ENCODE measurements at places on chromosomes 2 and 18.

GRCh38 chr2:1840046-1840445 is 95.7 kb upstream of the PXDN start:
- no peak for DNase-seq

DNA sequence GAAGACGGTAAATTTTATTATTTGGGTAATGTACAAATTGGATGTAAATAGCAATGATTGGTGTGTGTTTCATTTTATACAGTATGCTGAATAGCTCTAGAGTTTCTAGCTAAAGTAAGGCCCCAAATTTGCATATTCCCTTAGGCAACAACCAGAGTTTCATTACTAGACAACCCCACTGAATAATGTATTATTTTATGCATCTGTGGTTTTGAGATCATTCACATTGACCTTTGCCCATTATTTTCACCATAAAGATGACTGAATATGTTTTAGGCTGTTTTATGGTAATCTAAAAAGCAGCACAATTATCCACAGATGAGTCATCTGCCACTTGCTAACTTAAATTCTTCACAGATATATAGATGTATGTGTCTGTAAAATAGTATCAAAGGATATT is 44.5 kb upstream of the C2orf74 start:
- DNase-seq, result peak; percentile 3

- no peak for DNase-seq
Measured at GRCh38 chr2:39392672-39393071, 44.4 kb downstream of the MAP4K3 start.

- peak; percentile 98 for DNase-seq
Measured at GRCh38 chr2:216492597-216493333, 5.9 kb upstream of the RPL37A start.

- peak; percentile 24 for DNase-seq
Measured at GRCh38 chr2:224646242-224646846, 61.2 kb upstream of the CUL3 start.

GRCh38 chr2:28291811-28292440 is 100.7 kb upstream of the FOSL2 start:
- peak; percentile 91 for DNase-seq

GRCh38 chr2:84894131-84894586 is 11.3 kb upstream of the TMSB10 start:
- DNase-seq, result no peak

GRCh38 chr2:68031542-68032160 is 31.2 kb downstream of the C1D start:
- DNase-seq, result peak; percentile 68

GRCh38 chr18:5286525-5286924 is 9.0 kb downstream of the ZBTB14 start:
- peak; percentile 18 for DNase-seq

DNA sequence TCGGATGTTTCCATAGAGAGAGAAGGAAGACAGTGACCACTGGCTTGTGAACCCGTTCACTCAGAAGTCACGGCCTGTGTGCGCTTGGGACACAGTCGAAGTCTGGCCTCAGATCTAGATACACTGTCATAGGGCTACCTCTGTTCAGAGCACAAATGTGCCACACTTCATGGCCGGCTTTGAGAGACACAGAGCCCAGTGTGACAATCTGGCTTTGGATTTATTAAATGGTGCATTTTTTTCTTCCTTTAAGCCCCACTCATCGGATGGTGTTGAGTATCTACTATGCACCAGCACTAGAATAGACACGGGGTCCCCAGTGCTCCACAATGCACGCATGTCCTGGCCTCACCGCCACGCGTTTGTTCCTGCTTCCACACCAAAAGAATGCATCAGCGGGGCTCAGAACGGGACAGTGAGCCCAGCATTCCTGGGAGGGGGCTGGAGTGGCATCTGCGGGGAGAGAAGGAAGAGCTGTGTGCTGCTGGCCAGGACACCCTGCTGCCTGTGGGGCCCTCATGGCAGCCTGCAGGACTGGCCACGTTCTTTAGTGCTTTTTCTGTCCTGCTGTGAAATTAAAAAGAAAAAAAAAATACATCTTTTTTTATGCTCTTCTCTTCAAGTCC is 738.9 kb upstream of the SALL3 start:
- DNase-seq, result no peak

- DNase-seq, result no peak
Measured at GRCh38 chr18:42839408-42839807, 276.1 kb downstream of the RIT2 start.

DNA sequence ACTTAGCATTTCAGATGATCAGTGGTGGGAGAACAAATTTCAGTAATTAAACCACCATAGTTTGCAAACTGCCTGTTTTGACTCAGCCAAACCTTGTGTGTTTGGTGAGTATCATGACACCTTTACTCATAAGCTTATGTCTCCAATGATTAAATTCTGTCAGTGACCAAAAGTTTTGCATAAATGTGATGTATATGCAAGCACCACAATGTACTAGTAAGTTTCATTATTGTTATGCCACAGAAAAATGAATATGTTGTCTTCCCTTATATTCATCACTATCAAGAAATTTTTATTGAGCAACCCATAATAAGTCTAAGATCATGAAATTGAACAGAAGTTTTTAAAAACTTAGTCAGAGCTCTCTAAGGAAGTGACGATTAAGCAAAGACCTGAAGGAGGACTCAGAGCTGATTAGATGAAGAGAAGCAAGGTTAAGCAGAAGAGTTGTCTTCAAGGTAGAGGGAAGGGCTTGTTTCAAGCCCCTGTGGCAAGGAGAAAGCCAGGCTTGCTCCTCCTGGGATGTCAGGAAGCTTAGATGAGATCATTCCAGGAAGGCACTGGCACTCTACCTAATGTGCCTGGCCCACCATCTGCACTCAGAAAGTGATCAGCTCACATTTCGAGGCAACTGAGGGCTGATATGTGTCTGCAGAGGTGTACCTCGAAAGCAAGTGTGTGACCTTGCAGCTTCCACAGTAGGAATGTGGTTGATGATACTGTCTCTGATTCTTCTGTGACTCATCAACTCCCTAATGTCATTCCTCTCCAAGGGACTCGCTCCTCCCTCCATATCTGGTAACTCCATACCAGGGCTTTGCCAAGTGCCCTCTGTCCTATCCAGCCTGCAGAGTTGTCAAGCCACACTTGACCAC is 54.7 kb downstream of the KCTD18 start:
- peak; percentile 76 for DNase-seq

DNA sequence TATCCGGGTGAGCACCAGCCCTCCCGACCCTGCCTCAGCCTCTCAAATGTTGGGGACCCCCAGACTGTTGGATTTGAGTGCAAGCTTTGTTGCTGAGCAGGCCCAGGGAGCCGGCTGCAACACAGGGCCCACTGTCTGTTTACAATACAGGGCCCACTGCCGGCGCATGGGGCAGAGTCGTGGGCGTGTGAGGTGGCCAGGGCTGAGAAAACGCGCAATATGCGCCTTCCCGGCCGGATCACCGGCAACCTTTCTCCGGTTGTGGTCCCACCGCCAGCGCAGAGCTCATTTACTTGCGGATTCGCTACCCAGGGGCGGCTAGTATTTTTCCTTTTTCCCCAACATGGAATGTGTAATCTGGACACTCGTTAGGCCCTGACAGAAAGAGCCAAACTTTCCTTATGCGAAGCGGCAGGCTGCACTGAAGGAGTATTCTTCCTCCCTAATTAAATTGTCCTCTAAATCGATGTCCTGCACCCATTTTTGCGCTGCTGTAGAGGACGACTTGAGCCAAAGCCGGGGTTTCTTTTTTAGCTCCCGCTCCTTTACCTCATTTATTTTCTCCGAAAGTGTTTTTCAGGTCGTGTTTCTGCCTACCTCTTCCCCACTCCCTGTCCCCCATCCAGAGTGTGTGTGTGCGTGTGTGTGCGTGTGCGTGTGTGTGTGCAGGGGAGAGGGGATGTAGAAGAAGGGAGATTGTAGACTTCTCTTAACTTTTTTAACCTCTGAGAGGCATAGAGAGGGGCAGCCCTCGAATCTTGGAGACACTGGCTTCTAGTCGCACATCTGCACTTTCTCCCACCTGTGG is 2.7 kb downstream of the OTX1 start:
- no peak for DNase-seq

GRCh38 chr2:223884399-223884798 is 47.0 kb upstream of the AP1S3 start:
- DNase-seq, result peak; percentile 73

All from fibroblast of skin of right biceps (primary cell).